ENCODE measurements at places on chromosomes 4 and X. TPM values are rescaled to one million over a fixed set of nuclear protein-coding genes. Genes with fewer than 3 reads are reported as not detected.

- no peak for DNase-seq
These were observed 53.2 kb downstream of the MOSPD2 start for GRCh38 chrX:14926471-14926870.

Gene TMEM47
- 74.1 TPM for total RNA-seq

DNA sequence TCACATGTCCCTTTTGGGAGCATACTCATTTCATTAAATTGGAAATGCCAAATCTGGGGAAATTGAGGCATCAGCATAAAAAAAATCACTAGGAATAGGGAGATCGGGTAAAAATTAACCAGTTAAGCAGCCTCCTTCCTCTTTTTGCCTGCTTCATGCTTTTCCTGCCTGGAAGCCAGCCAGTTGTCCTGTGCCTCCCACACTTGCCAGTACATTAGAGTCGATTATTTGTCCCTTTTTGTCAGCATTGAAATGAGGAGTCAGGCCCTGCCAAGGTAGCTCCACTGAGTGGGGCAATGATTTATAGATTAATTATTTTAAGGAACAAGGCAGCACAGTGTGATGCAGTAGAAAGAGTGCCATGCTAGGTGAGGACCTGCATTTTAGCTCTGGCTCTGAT lies 55.3 kb downstream of the SH2D1A start:
- DNase-seq = no peak

DNA sequence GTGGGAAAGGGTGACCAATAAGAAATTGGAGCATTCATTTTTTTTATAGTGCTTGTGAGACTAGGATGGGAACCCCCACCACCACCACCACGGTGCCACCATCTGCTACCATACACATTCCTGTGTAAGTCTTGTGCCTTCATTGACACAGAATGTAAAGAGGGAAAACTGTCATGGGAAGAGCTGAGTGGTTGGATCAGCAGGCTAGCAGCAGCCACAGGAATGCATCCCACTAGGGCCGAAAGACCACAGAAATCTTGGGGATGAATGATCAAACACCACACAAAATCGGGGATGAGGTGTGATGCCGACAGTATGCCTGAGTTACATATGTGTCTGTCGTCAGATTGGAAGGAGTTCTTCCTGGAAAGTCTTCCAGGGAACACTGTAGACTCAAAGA lies 69.2 kb downstream of the SRPX start:
- no peak for DNase-seq

GRCh38 chr4:3371033-3372001 lies 70.5 kb upstream of the HGFAC start:
- DNase-seq = peak; percentile 36

Gene MAGEC1
- total RNA-seq = not detected

DNA sequence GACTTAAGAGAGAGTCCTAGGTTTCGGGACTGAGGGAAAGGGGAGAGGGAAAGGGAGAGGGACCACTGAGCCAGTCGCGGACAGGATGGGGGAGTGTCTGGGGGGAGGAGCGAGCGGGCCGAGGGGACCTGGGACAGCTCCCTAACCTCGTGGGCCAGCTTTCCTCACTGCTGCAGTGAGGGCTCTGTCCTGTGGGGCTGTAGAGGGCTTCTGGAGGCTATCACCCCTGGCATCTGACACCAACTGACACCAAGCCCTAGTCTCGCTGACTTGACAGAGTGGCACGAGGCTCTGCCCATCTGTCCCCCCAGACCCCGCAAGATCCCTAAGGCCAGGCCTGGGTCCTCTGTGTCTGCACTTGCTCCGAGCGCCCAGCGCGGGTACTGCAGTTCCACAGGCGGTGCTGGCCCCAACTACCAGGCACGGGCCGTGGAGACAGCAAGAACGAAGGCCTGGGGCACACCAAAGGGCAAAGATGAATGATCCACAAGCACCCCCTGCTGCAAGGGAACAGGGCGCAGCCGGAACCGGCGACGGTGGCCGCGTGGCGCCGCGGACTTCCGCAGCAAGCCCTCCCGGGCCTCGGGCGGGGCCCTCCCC lies 465 bp downstream of the HAUS7 start:
- DNase-seq = no peak

DNA sequence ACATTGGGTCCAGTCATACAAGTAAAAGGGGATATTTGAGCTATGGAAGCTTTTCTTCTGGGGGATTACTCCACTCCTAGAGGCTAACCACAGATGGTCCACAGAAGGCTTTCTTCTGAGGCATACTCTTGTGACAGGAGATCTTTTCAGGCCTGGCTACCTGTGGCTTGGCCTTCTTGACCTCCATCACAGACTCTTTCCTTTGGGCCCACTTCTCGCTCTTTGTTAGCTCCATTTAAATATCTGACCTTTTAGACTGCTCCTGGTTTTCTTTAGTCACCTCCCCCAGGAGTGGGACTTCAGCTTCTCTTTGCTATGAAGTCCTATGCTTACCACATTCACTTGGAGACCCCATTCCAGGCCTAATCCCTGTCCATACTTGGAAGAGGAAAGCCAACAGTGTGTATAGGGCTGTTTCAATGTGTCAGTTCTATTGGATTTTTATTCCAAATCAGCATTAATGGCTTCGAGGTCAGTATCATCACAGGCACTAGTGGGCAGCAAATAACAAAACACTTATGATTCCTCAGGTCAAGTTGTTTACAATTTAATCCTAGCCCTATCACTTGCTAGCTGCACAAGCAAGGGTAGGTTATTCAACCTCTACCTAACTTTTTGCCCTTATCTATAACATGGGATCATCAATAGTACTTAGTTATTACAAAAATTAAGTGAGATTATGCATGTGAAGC lies 26.3 kb downstream of the GPC3 start:
- DNase-seq = no peak

GRCh38 chr4:7397206-7398103 lies 37.3 kb downstream of the PSAPL1 start:
- no peak for DNase-seq

GRCh38 chr4:95981591-95981990 lies 141.7 kb downstream of the PDHA2 start:
- DNase-seq = no peak

GRCh38 chr4:95549246-95550114 lies 707 bp upstream of the UNC5C start:
- DNase-seq = peak; percentile 55

- DNase-seq = no peak
These were observed 3.9 kb upstream of the TMPRSS11B start for GRCh38 chr4:68249434-68249833.

GRCh38 chr4:74665346-74665745 lies 129.0 kb downstream of the BTC start:
- DNase-seq = no peak

Gene OGT
- total RNA-seq = 127 TPM

- DNase-seq = no peak
These were observed 213.6 kb upstream of the VEGFC start for GRCh38 chr4:177006331-177006730.

Gene ACTRT1
- not detected for total RNA-seq

- no peak for DNase-seq
These were observed 11.6 kb downstream of the SMIM20 start for GRCh38 chr4:25925486-25926201.

Gene CT45A10
- not detected for total RNA-seq

DNA sequence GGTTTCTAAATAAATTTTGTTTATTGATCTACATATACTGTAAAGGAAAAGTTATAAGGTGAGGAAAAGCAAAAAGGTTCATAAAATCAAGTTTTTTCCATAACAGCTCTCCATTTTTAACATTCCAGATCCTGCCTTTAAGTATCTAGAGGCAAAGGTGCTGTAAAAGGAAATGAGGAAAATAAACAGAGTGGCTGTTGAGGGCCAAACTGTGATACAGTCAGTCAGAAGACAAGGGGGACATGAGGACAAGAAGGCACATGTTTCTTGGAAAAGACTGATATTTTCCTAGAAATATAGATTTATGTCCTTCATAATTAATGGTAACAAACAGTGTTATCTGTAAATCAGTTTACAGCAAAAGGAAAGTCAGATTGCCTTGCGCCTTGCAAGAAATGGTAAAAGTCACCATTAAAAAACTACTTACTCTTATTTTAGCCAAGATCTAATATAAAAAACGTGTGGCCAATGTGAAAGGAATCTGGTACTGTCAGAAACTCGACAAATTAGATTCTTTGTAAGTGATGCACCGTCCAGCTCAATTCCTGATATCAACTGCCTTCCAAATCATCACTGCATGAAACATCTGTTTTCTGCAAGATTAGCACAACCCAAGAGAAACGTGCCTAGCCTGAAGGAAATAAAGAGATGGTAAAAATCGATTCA lies 34.0 kb upstream of the VEGFD start:
- no peak for DNase-seq

GRCh38 chr4:18198653-18199052 lies 177.1 kb upstream of the LCORL start:
- no peak for DNase-seq

DNA sequence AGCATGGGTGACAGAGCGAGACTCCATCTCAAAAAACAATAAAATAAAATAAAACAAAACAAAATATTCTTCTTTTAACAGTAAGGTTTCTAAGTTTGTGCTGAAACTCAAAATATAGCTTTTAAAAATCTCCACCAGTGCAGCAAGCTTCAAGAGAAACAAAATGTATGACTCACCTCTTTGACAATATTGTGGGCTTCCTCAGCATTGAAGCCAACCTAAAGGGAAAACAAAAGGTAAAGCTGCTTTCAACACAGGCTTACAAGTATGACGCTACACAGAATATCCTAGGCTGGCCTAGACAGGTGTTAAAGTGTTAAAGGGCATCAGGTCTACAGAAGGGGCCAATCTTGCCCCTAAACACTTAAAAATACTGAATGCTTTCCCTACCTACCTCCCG lies 1.2 kb downstream of the DYNLT3 start:
- no peak for DNase-seq

GRCh38 chrX:69961365-69962072 lies 88.2 kb downstream of the AWAT2 start:
- DNase-seq = no peak

Gene PDZD4
- total RNA-seq = 12.6 TPM

DNA sequence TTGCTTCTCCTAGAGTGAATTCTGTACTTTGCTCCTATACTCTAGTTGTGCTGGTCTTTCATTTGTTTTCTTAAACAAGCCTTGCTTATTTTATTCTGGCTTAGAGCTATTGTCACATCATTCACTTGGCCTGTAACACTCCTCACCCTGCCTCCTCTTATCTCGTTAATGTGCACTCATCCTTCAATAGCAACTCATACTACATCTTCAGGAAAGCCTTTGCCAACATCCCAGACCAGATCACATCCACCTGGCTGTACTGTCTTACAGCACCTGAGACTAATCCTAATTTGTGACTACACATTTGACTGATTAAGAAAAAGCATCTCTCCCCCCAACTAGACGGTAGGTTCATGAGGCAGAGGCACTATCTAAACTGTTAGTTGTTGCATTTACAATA lies 80.8 kb downstream of the SLC7A11 start:
- DNase-seq = no peak
